ENCODE measurements at places on chromosomes 2 and 18. TPM values are rescaled to one million over a fixed set of nuclear protein-coding genes. Genes with fewer than 3 reads are reported as not detected.
A peak's percentile ranks its signal among the peaks of the same experiment; 100 is the strongest.

DNER gene
- 0.67 TPM for total RNA-seq

ECEL1 gene
- 0.52 TPM for total RNA-seq

- peak; percentile 83 for DNase-seq
Observed at GRCh38 chr2:161416708-161417437, 776 bp downstream of the TBR1 start.

DNA sequence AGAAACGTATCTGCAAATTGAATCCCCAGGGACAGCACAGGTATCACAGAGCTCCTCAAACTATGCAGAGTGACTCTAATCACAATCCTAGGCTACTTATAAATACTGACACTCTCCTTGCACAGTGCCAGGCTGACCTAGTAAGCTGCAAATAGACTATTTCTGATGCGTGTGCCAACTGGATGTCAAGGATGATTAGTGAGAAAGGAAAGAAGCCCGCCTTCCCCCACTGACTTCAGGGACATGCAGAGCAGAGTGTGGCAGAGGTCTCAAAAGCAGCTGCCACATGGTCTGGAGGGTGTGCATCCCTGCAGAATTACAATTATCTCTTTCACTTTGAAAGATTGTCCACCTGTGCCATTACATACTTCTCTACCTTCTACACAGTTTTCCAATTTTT is 235.6 kb downstream of the CPS1 start:
- DNase-seq, result no peak

- DNase-seq, result no peak
Observed at GRCh38 chr2:4445821-4446220, 742.4 kb downstream of the DCDC2C start.

DNA sequence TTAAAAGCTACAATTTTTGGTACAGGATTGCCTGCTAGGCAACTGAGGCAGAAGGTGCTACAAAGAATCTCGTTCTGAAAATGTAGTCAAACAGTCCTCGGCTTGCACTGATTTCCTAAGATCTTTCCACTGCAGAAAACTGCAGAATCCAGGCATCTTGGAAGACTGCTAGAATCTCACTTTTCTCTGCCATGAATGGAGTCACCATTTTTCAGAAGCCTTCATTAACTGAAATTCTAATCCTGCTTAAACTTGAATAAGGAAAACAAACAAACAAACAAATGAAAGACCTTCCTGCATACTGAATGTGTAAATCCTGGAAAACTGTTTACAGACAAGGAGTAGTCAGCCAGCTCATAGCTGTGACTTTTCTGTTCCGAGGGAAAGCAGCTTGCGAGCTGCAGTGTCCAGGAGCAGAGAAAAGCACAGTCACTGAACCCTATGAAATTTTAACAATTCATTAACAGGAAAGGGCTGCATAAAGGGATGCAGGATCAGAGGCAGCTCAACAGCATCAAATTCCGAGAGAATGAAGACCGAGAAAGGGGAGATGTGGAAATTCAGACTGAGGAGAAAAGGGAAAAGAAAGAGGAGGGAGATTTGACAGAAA is 210.5 kb upstream of the PIK3C3 start:
- no peak for DNase-seq

DNA sequence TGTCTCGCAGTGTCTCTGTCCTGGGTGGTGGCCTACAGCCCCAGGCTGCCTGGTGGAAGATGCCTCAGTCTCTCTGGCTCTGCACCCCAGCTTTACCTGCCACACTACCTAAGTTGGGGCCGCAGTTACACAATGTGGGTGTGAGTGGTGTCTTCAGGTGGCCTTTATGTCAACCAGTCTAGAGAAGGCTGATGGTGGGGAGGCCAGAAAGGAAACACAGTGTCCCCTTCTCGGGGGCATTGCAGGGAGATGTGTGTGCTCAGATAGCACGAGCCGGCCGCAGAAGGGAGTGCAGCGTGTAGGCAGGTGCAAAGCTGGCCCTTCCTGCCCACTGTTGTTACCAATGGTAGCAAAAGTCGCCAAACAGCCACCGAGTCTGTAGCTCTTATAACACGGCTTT is 216.1 kb downstream of the SH3RF3 start:
- DNase-seq, result no peak

Data from posterior vena cava (tissue), 2 donors.